ENCODE measurements at places on chromosomes 7 and 10.

- no peak for DNase-seq
These were observed 290.0 kb downstream of the SORCS1 start for GRCh38 chr10:106874604-106874889.

- no peak for DNase-seq
These were observed 67.2 kb downstream of the CTTNBP2 start for GRCh38 chr7:117806011-117806410.

DNA sequence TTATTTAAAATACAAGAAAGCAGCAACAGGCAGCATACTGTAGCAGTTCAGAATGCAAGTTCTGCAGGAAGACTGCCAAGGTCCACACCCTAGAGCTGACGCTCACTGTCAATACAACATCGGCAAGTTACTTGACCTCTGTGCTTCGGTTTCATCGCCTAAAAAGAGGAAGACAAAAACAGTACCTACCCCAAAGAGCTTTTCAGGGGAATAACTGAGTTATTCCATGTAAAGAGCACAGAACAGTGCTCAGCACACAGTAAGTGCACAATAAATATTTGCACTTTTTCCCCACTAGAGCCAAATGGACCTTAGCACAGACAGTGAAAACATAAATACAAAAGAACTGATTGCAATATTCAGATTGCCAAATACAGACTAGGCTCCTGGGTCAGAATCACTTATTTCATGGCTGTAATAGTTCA, 88.6 kb downstream of the USP6NL start:
- no peak for DNase-seq

GRCh38 chr7:77819021-77819420, 20.4 kb downstream of the PHTF2 start:
- DNase-seq = no peak

DNA sequence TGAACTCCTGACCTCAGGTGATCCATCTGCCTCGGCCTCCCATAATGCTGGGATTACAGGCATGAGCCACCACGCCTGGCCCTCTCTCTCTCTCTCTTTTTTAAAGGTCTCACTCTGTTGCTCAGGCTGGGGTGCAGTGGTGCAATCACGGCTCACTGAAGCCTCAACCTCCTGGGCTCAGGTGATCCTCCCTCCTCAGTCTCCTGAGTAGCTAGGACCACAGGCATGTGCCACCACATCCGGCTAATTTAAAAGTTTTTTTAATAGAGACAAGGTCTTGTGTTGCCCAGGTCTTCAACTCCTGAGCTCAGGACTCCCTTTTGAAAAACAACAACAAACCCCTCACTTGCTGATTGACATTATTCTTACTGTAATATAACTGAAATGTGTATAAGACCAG, 11.6 kb downstream of the PALD1 start:
- no peak for DNase-seq

- no peak for DNase-seq
These were observed 43.9 kb downstream of the GRK5 start for GRCh38 chr10:119251315-119251708.

DNA sequence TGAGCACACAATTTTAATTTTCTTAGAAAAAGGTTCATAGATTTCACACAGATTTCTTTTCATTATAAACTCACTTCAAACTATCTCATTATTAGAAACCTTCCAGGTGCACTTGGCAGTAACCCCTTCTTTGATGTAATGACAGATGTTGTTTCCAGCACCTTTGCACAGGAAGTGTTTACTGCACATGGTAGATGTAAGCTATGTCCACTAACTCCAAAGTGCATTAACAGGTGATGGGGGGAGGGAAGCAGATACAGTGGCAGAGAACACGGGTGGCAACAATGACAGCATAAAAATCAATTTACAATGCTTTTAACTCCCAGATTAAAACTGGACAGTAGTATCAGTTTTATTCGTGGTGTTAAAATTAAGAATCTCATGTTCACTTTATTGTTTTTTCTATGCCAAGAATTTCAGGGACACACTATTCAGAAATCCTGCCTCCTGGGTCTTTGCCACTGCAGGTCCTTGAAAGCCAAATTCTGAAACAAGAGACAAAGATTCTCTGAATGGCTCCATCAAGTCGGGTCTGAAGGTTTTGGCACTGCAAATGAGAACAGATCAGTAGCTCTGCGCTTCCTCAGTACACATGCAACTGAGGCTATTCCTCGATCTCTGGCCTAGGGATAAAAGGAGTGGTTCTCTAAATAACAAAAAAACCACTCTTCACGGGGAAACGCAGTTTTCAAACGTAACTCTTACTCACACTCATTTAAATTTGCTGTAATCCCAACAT, 187.7 kb downstream of the JAZF1 start:
- no peak for DNase-seq

- no peak for DNase-seq
These were observed 384.9 kb downstream of the THSD7A start for GRCh38 chr7:11447106-11447505.

GRCh38 chr7:16779051-16779450, 25.5 kb downstream of the TSPAN13 start:
- no peak for DNase-seq

GRCh38 chr10:69217119-69217754, 2.9 kb upstream of the HKDC1 start:
- DNase-seq = peak; percentile 99

GRCh38 chr7:148481147-148481526, 109.4 kb upstream of the C7orf33 start:
- DNase-seq = no peak

DNA sequence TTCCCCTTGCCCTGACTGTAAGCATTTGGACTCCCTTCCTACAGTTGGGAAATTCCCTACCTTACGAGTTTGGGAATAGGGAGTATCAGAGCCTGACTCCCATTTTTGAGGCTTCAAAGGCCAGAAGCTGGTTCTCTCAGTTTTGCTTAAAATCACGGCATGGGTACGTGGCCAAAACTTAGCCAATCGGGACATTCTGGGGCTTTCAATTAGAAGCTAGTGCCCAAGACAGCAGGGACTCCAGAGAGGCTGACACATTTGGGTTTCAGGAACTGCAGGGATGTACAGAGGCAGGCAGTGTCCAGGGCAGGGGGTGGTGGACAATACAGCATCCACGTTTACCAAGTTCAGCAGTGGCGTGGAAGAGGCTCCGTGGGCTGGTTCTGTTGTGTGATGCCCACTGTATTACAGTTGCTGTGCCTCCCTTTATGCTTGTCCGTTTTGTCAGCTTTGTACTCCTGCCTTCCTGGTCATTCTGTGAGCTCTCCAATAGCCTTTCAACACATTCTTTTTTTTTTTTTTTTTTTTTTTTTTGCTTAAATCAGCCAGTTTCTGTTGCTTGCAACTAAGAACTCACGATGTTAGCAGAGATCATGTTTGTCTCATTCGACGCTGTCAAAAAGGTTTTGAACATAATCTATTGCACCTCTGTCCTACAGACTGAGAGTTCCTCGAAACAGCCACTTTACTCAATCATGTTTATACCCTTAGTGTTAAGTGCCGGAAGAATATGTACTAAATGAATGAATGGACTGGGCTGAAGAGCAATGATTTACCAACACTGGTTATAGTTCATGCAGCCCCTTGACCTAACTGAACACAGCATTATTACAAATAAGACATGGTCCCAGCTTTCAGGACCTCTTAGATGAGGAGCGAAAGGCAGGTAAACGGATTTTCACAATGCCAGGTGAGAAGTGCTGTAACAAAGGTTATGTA, 1.1 kb downstream of the GGCT start:
- DNase-seq = peak; percentile 20

DNA sequence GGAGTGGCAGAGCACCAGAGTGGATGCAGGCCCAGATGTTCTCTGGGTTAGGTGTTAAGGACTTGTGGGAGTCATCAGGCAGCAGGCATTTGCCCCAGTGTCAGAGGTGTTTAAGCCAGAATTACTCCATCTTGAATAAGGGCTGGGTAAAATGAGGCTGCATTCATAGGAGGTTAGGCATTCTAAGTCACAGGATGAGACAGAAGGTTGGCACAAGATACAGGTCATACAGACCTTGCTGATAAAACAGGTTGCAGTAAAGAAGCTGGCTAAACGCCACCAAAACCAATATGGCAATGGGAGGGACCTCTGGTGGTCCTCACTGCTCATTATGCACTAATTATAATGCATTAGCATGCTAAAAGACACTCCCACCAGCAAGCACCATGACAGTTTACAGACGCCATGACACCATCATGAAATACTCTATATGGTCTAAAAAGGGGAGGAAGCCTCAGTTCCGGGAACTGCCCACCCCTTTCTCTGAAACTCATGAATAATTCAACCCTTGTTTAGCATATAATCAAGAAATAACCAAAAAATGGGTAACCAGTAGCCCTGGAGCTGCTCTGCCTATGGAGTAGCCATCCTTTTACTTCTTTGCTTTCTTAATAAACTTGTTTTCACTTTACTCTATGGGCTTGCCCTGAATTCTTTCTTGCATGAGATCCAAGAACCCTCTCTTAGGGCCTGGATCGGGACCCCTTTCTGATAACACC, 882 bp upstream of the LRRC61 start:
- peak; percentile 73 for DNase-seq

- no peak for DNase-seq
These were observed 441.9 kb downstream of the PARD3 start for GRCh38 chr10:34373211-34373610.

DNA sequence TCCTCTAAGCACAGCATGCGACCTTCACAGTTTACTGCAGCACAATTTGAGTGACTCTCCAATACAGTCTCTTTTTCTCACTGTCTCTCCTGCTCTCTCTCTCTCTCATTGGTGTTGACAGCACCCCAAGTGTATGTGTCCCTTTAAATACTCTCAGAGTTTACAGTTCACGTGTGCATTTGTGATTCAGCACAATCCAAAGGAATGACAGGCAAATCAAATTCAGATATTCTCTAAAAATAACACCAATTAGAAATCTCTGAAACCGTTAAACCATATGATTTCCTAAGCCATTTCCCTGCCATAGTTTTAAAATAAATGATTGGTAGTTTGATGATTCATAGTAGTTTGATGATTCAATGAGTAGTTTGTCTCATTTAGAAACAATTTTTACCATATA, 104.0 kb upstream of the GAD2 start:
- no peak for DNase-seq

GRCh38 chr7:26190417-26190869, 10.1 kb downstream of the HNRNPA2B1 start:
- DNase-seq = no peak

DNA sequence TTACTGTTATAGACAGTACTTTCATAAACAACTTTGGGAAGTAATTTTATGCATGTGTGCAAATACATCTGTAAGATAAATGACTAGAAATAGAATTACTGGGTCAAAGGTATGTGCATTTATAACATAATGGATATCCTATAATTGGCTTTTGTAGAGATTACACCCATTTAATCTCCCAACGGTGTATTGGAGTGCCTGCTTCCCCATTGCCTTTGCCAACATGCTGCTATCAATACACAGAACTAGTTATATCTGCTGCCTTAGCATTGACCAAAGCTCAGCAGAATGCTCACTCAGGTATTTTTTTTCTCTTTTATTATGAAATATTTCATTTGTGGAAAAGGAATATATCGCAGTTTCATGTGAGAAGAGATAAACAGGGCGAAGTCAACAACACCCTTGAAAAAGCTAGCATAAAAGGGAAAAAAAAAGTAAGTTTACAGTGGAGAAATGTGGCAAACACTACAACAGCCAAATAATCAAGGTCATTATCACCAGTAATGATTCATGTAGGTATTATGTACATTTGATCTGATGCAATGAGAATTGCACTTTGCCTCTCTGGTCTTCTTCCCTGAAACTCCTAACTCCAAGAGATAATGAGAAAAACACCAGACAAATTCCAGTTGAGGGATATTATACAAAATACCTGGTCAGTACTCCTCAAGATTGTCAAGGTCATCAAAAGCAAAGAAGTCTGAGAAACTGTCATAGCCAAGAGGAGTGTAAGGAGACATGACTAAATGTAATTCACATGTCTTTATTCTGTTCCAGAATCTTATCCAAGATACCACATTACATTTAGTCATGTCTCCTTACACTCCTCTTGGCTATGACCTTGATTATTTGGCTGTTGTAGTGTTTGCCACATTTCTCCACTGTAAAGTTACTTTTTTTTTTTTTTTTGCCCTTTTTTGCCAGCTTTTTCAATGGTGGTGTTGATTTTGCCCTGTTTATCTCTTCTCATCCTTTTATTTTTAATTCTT, 36.8 kb downstream of the MARCHF5 start:
- DNase-seq = no peak

GRCh38 chr10:2202401-2202800, 465.1 kb upstream of the ADARB2 start:
- peak; percentile 65 for DNase-seq
